ENCODE measurements at places on chromosomes 1 and 21. TPM values are rescaled to one million over a fixed set of nuclear protein-coding genes. Genes with fewer than 3 reads are reported as not detected.

NHLH2 gene
- polyA plus RNA-seq: not detected

KRTAP13-2 gene
- polyA plus RNA-seq: not detected

MAGI3 gene
- polyA plus RNA-seq: 2.9 TPM

DNA sequence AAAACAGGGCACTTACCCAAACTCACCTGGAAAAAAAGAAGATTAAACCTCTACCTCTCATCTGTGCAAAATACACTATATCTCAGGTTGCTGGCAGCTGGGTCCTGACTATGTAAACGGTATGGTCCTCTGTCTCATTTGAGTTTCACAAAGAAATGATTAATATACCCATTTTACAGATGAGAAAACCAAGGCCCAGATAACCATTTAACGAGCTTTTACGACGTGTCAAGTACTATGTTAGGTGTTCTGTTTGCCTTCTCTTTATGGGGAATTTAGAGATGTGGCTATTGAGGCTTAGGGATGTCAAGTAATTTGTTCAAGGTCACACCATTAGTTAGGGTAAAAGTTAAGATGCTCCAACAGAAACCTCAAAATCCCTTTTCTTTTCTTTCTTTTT lies 140.4 kb upstream of the USP24 start:
- peaks cover 2% of the 10 kb centered on the region for H3K27me3 ChIP-seq
- no peaks in the 10 kb centered on the region for H3K36me3 ChIP-seq

DNA sequence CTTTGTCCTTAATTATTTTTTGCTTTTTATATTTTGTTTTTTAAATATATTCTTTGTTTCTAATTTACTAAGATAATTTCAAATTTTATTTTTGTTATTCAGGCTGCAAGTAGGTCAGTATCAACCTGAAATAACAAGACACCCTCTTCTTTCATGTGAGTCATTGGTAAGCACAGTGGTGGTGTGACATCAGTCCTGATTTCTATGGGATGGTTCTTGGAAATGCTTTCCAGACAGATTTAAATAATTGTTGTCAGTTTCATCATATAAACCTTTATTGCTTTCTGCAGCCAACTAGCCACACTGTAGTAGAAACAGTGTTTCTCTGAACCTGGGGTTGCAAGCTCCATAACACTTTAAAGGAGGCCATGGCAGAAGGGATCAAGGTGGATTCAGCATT lies 157.5 kb upstream of the C21orf91 start:
- H3K4me3 ChIP-seq: no peak overlapping the region
- no peaks in the 10 kb centered on the region for H3K36me3 ChIP-seq
- H3K4me1 ChIP-seq: no peaks in the 10 kb centered on the region
- DNase-seq: no peak
- no peak overlapping the region for H3K27ac ChIP-seq

DNA sequence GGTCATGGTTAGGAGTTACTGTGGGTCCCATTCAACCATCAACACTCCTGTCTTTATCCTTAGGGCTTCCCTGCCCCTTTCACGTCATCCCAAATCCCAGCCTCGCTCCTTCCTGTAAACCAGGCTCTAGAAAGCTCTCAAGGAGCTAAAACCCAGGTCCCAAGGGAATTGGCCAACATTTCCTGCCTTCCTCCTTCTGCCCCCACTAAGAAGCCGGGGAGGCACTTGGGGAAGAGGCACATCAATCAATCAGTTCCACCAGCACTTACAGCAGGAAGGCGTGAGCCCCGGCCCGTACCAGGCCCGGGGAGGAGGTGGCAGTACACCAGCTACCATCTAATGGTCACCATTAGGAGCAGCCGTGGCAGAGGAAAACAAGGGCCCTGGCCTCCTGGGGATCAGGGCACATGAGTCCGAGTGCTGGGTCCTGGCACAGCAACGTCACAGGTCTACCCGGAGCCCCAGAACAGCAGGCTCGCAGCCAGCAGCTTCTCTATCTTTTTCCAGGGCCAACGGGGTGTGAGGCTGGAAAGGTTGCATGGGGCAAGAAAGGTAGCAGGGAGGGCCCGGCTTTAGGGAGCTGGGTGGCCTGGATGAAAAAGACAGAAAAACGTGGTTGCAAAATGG lies 108.6 kb downstream of the CASZ1 start:
- no peak overlapping the region for H3K27ac ChIP-seq
- DNase-seq: no peak
- H3K27me3 ChIP-seq: no peaks in the 10 kb centered on the region
- peaks cover 2% of the 10 kb centered on the region for H3K36me3 ChIP-seq

DNA sequence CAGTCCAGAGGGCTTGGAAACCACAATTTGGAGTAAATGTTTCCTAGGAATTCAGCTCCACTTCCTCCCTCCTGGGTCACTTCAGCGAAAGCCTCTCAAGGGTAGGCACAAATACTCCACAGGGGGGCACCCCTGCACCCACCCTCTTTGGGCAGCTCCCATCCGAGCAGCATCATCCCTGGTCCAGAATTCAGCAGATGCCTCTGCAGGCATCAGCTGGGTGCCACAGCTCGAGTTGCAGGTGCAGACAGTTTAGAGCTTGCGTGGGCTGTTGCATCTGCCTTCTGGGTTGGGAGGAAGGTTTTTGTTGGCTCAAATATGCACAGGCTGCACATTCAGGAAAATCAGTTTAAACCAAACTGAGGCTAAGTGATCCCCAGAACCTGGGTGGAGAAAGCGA lies 25.0 kb downstream of the KANK4 start:
- H3K36me3 ChIP-seq: no peaks in the 10 kb centered on the region
- peaks cover 2% of the 10 kb centered on the region for H3K27me3 ChIP-seq
- H3K27ac ChIP-seq: no peak overlapping the region
- H3K4me1 ChIP-seq: no peaks in the 10 kb centered on the region

GRCh38 chr21:44568261-44568660 lies 5.3 kb upstream of the KRTAP10-4 start:
- no peak overlapping the region for H3K27ac ChIP-seq
- DNase-seq: no peak
- no peak overlapping the region for H3K4me3 ChIP-seq
- no peaks in the 10 kb centered on the region for H3K27me3 ChIP-seq

DNA sequence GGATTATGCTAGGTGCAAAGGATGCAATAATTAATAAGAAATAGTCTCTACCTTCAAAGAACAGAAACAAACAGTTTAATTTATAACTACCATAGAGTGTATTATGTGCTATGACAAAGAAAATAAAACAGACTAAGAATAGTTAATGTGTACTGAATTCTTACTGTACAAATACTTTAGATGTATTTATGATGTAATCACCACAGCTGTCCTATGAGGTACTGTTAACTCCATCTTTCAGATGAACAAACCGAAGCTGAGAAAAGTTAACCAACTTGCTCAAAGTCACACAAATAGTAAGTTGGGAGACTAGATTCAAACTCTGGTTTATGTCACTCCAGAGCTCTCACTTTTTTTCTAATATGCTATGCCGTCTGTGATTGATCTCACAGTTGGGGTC lies 77.0 kb upstream of the FGGY start:
- no peaks in the 10 kb centered on the region for H3K27me3 ChIP-seq
- no peak overlapping the region for H3K27ac ChIP-seq
- H3K4me1 ChIP-seq: no peaks in the 10 kb centered on the region

GRCh38 chr1:159828581-159829272 lies 2.1 kb downstream of the SLAMF8 start:
- no peak overlapping the region for H3K4me3 ChIP-seq
- H3K27me3 ChIP-seq: no peaks in the 10 kb centered on the region
- no peak overlapping the region for H3K27ac ChIP-seq
- DNase-seq: no peak
- no peaks in the 10 kb centered on the region for H3K36me3 ChIP-seq

- no peaks in the 10 kb centered on the region for H3K4me1 ChIP-seq
- no peak overlapping the region for H3K27ac ChIP-seq
- H3K4me3 ChIP-seq: no peak overlapping the region
These were observed 49.6 kb downstream of the OSBPL9 start for GRCh38 chr1:51666478-51666877.
